A549 treated with ZK216348 at 1 μM for 4 hours (cell line): ENCODE measurements at places on chromosomes 12 and 14. TPM values are rescaled to one million over a fixed set of nuclear protein-coding genes. Genes with fewer than 3 reads are reported as not detected.

DPF3 gene
- 0.07 to 0.22 TPM (median 0.17 TPM) in 4 of 5 replicates, not detected in the other for total RNA-seq

SVOP gene
- not detected in 5 replicates for total RNA-seq

GSC gene
- total RNA-seq, result 0.37 to 0.87 TPM (median 0.52 TPM) in 5 replicates

PXN gene
- total RNA-seq, result 155 to 226 TPM (median 194 TPM) in 5 replicates

KRT78 gene
- total RNA-seq, result 0.24 TPM in 1 of 5 replicates, not detected in the others

SLC10A1 gene
- total RNA-seq, result not detected in 5 replicates

KIF5A gene
- total RNA-seq, result 0.18 to 0.26 TPM (median 0.21 TPM) in 5 replicates

ADAMTS20 gene
- not detected in 5 replicates for total RNA-seq
